Esophagus squamous epithelium (tissue), 5 donors: ENCODE measurements at places on chromosomes 1 and 21. TPM values are rescaled to one million over a fixed set of nuclear protein-coding genes. Genes with fewer than 3 reads are reported as not detected.
A peak's percentile ranks its signal among the peaks of the same experiment; 100 is the strongest.

DNA sequence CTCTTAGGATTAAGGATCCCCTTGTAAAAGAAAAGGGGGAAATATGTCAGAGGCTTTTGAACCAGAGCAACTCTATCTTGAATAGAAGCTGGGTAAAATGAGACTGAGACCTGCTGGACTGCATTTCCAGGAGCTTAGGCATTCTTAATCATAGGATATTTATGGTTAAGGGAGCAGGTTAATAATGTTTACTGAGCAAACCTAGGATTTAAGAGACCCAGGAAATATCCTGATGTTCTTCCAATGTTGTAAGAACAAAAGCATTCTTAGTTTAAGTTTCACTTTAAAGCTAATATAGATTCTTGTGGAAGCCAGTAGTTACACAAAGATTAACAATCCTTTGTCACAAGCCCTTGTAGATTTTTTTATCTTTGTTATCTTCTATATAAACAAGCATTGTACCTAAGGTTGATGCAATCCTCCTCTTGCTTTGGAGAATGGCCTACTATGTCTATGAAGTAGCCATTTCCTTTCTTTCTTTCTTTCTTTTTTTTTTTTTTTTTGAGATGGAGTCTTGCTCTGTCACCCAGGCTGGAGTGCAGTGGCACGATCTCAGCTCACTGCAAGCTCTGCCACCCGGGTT lies 570.2 kb upstream of the BEND5 start:
- no peak for DNase-seq
- H3K4me3 ChIP-seq, result no peak overlapping the region
- H3K36me3 ChIP-seq, result no peaks in the 10 kb centered on the region
- no peaks in the 10 kb centered on the region for H3K4me1 ChIP-seq
- no peak overlapping the region for H3K27ac ChIP-seq

- H3K27ac ChIP-seq, result no peak overlapping the region
- peaks cover 9% of the 10 kb centered on the region for H3K4me1 ChIP-seq
- H3K4me3 ChIP-seq, result peak overlapping the region; percentile 79
Measured at GRCh38 chr1:110083061-110083865, 12.8 kb upstream of the ALX3 start.

- no peaks in the 10 kb centered on the region for H3K4me1 ChIP-seq
- H3K27ac ChIP-seq, result no peak overlapping the region
- no peak for DNase-seq
- no peaks in the 10 kb centered on the region for H3K36me3 ChIP-seq
Measured at GRCh38 chr1:7928247-7928646, 12.4 kb downstream of the TNFRSF9 start.

DNA sequence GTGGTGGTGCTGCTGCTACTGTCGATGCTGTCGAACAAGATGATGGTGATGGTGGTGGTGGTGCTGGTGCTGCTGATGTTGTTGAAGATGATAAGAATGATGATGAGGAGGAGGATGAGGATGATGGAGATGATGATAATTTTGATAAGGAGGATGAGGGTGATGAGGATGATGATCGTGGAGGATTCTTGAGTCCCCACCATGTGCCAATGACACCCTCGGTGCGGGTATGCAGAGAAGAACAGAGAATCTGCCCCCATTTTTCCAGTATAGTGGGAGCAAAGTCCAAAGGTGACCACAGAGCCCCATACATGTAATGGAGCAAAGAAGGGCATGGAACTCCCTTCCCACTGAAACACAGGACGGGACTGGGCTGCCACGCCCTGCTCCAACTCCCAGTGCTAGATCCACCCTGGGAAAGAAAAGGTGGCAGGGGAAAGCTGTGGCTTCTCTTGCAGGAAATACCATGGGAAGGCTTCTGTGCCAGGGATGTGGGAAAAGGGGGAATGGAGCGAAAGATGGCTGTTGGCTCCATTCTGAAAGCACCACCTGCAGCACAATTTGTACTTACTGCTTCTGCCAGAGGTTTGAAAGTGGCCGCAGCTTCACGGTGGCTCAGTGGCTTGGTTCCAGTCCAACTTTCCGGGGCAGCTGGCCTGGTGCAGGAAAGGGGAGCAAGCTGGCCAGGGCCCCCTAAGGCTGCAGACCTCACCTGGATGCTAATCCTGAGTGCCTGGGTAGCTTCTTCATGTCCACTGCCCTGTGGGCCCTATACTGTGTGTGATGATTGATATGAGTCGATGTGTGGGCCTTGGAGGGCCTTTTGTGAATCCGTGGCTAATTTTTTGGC lies 387.2 kb upstream of the VAMP3 start:
- DNase-seq, result no peak
- no peaks in the 10 kb centered on the region for H3K36me3 ChIP-seq
- peaks cover 7% of the 10 kb centered on the region for H3K4me1 ChIP-seq
- H3K27ac ChIP-seq, result no peak overlapping the region
- no peak overlapping the region for H3K4me3 ChIP-seq
- H3K27me3 ChIP-seq, result no peaks in the 10 kb centered on the region

- H3K4me3 ChIP-seq, result peak overlapping the region; percentile 24
- H3K4me1 ChIP-seq, result peaks cover 63% of the 10 kb centered on the region
- DNase-seq, result no peak
Measured at GRCh38 chr21:28632755-28633408, 359.8 kb downstream of the LTN1 start.

GRCh38 chr1:215282557-215282956 lies 200.0 kb downstream of the KCNK2 start:
- DNase-seq, result no peak
- no peaks in the 10 kb centered on the region for H3K36me3 ChIP-seq
- H3K27me3 ChIP-seq, result no peaks in the 10 kb centered on the region
- no peaks in the 10 kb centered on the region for H3K4me1 ChIP-seq
- H3K27ac ChIP-seq, result no peak overlapping the region
- H3K4me3 ChIP-seq, result no peak overlapping the region

DNA sequence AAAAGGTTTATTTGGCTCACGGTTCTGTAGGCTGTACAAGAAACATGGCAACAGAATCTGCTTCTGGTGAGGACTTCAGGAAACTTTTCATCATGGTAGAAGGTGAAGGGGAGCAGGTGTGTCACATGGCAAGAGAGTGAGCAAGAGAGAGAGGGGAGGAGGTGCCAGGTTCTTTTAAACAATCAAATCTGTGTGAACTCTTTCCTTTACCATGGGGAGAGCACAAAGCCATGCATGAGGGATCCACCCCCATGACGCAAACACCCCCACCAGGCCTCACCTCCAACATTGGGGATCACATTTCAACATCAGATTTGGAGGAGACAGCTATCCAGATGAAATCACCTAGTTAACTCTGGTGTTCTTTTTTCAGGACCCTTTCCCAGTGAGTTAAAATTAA lies 103.6 kb downstream of the GALNT2 start:
- no peak overlapping the region for H3K27ac ChIP-seq
- H3K4me1 ChIP-seq, result no peaks in the 10 kb centered on the region
- no peak overlapping the region for H3K4me3 ChIP-seq

- no peaks in the 10 kb centered on the region for H3K4me1 ChIP-seq
- no peaks in the 10 kb centered on the region for H3K27me3 ChIP-seq
- no peak overlapping the region for H3K27ac ChIP-seq
Measured at GRCh38 chr1:222904451-222904850, 89.6 kb downstream of the DISP1 start.

GRCh38 chr1:245591346-245592188 lies 436.8 kb downstream of the KIF26B start:
- no peaks in the 10 kb centered on the region for H3K36me3 ChIP-seq
- no peaks in the 10 kb centered on the region for H3K4me1 ChIP-seq
- no peak for DNase-seq
- H3K27me3 ChIP-seq, result no peaks in the 10 kb centered on the region
- H3K27ac ChIP-seq, result no peak overlapping the region

DNA sequence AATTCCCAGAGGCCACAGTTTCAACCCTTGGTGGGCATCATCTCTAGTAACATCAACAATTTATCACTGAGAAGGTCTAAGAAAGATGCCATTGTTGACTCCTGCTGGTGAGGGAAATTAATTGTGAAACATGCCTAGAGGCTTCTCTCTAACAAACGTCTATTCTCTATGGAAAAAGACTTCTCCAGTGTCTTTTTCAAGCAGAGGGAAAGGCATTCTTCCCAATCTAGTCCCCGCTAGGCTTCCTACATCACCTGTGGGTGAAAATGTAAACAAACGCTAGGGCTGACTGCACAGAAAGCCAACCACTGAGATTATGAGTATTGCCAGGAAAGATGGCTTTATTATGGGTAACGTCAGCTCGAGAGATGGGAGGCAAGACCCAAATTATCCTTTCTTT lies 677.4 kb downstream of the NCAM2 start:
- no peaks in the 10 kb centered on the region for H3K27me3 ChIP-seq
- no peak for DNase-seq
- no peak overlapping the region for H3K27ac ChIP-seq
- no peak overlapping the region for H3K4me3 ChIP-seq
- H3K4me1 ChIP-seq, result no peaks in the 10 kb centered on the region

GRCh38 chr1:207333009-207333600 lies 11.6 kb downstream of the CD55 start:
- DNase-seq, result no peak
- H3K27ac ChIP-seq, result no peak overlapping the region
- no peak overlapping the region for H3K4me3 ChIP-seq
- H3K4me1 ChIP-seq, result peaks cover 3% of the 10 kb centered on the region

DNA sequence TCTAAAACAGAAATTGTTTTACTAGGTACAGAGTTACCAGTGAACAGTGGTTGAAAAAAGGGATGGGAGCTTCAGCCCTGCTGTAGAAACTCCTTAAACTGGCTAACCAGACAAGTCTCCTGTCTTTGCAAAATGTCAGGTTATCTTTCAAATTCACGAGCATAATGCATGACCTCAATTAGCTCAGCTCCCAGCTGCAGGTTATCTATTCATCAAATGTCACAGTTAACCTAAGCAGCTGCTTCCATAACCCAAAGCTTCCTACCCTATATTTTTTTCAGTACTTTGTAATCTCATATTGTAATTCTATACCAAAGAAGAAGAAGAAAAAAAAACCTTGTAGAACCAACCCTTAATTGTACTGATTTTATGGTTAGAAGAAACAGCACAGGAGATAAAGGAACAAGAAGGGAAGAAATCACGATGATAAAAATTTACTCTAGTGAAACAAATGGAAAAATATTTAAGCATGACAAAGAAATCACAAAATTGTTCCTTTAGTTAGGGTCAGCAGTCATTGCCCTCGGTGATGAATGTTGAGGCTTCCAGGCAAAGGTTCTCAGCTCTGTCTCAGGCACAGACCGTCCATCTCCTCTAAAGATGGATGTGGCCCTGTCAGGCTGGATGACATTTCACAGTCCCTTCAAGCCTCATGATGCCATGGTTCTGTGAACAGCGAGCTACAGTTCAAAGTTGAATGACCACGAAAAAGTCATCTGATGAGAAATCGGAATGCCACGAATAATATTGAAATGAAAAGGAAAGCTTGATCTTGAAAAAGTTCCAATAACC lies 95.9 kb downstream of the PLD5 start:
- DNase-seq, result no peak
- no peak overlapping the region for H3K4me3 ChIP-seq
- H3K4me1 ChIP-seq, result no peaks in the 10 kb centered on the region
- H3K27ac ChIP-seq, result no peak overlapping the region
- H3K36me3 ChIP-seq, result no peaks in the 10 kb centered on the region

- peaks cover 21% of the 10 kb centered on the region for H3K4me1 ChIP-seq
- DNase-seq, result no peak
- no peak overlapping the region for H3K4me3 ChIP-seq
- H3K27ac ChIP-seq, result no peak overlapping the region
- H3K36me3 ChIP-seq, result no peaks in the 10 kb centered on the region
Measured at GRCh38 chr1:56068908-56069307, 510.5 kb downstream of the PLPP3 start.

DNA sequence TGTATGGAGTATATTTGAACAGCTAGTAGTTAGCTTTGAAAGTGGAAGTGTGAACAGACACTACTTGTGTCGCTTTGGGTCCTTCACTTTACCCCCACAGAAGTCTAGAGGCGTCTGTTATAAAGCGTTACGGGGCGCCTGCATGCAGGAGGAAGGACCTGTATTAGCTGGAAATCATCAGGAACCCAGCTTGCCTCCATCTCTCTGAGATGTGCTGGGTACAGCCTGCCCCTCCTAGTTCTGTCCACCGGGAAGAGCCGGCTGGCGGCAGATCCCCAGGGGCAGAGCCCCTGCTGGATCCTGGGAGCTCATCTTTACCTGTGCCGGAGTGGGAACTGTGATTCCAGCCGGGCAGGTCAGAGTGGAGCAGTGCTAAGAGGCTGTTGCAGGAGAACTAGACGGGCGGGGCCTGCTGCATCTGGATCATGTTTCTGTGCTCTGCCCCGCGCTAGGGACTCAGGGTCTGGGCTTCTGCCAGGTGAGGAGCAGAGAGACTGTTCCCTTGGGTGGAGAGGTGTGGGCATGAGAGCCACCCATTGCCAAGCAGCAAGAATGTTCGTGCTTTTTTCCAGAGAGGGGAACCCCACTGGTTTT lies 22.3 kb upstream of the SPSB1 start:
- H3K4me3 ChIP-seq, result no peak overlapping the region
- H3K4me1 ChIP-seq, result peaks cover 3% of the 10 kb centered on the region
- no peaks in the 10 kb centered on the region for H3K27me3 ChIP-seq
- no peak for DNase-seq
- H3K27ac ChIP-seq, result no peak overlapping the region

GRCh38 chr1:224846119-224846907 lies 83.2 kb upstream of the DNAH14 start:
- no peak overlapping the region for H3K27ac ChIP-seq
- DNase-seq, result no peak
- no peak overlapping the region for H3K4me3 ChIP-seq
- H3K4me1 ChIP-seq, result no peaks in the 10 kb centered on the region

DNA sequence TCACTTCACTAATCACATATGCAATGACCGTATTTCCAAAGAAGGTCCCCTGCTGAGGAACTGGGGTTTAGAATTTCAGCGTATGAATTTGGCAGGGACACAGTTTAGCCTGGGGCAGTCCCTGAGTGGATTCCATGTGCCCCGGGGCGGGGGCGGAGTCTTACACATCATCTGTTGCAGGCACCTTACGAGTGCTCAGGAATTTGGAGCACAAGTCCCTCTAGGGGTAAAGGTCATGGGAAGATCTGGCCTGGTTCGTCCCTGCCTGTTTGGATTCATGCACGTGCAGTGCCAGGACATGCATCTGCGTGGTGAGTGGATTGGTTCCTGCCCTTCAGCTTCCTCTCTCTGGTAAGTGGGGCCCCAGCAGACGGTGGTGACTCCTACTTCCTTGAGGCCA lies 208.3 kb upstream of the C1orf174 start:
- no peaks in the 10 kb centered on the region for H3K4me1 ChIP-seq
- no peak overlapping the region for H3K27ac ChIP-seq
- no peaks in the 10 kb centered on the region for H3K36me3 ChIP-seq

GRCh38 chr1:168365719-168366479 lies 85.2 kb downstream of the TBX19 start:
- no peaks in the 10 kb centered on the region for H3K27me3 ChIP-seq
- no peaks in the 10 kb centered on the region for H3K36me3 ChIP-seq
- no peaks in the 10 kb centered on the region for H3K4me1 ChIP-seq
- DNase-seq, result no peak
- H3K27ac ChIP-seq, result no peak overlapping the region
- H3K4me3 ChIP-seq, result no peak overlapping the region

LIPI gene
- total RNA-seq, result not detected

ASCL5 gene
- not detected for total RNA-seq

SPRR4 gene
- total RNA-seq, result 0.64 TPM

PERM1 gene
- total RNA-seq, result not detected
